Caki2 (cell line): ENCODE measurements at places on chromosomes 1 and 21.

DNA sequence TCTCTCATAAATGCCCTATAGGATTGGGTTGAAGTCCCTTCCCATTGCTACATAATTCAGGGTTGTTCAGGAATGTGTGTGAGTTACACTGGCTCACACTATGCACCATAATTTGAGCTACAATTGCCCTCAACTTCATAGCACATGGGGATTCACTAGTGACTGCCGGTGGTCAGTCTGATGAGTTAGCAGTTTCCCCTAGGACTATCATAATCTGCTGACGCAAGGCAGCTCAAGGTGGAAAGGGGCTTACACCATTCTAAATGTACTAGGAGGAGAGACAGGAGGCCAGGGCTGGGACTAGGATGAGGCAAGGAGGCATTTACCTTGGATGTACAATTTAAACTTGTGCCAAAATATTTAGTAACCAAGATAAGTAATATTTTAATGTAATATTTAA lies 224.7 kb downstream of the GRIK1 start:
- no peak for DNase-seq

DNA sequence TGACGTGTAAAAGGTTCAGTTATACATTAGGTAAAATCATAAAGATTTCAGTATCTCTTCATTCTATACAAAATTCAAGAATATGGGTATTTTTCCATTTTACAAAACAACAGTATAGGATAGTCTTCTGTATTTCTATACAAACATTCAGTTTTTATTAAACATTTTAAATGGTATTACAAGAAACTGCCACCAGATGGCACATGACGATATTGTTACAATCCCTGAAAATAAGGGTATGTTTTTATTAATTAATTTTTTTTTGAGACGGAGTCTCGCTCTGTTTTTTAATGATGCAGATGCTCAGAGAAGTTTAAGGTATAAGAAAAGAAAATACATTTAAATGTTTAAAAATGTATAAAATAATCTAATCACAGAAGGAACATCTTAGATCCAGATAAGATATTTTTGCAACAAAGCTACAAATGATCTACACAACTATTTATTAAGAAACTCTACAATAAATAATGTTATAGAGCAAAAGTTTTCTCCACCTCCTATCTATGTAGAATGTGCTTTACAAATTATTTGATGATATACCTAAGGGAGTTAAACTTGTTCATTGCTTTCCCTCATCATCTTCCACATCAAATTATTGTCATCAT lies 23.5 kb upstream of the RSBN1 start:
- peak; percentile 3 for DNase-seq

GRCh38 chr1:192913683-192914082 lies 104.8 kb downstream of the RGS2 start:
- DNase-seq: peak; percentile 6

DNA sequence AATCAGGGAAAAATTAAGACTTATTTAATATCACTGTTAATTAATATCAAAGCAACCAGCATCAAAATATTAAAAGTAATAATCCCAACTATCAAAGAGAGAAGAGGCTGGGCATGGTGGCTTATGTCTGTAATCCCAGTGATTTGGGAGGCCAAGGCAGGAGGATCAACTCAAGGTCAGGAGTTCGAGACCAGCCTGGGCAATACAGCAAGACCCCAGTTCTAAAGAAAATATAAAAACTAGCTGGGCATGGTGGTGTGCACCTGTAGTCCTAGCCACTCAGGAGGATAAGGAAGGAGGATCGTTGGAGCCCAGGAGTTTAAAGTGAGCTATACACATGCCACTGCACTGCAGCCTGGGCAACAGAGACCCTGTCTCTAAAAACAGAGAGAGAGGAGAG lies 43.2 kb downstream of the AHCTF1 start:
- no peak for DNase-seq
